ENCODE measurements at places on chromosomes 2 and 18. TPM values are rescaled to one million over a fixed set of nuclear protein-coding genes. Genes with fewer than 3 reads are reported as not detected.

DNA sequence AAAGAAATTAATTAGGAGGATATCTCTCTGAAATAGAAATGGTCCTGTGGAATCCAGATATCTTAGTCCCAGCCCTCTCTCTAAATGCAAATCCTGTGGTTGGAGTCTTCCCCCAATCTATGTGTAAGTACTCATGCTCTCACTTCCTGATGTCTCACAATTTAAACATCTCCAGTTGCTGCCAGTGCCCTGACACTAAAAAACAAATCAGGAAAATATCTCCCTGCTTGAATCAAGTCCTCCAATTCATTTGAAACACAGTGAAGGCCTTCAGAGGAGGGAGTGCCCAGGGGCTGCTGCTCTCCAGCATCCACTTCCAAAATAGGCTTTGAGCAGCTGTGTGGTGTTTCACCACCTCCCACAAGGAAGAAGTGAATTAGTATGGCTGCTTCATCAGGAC, 413.8 kb downstream of the RAD51AP2 start:
- no peaks in the 10 kb centered on the region for H3K4me1 ChIP-seq
- H3K4me3 ChIP-seq: no peak overlapping the region
- H3K36me3 ChIP-seq: no peaks in the 10 kb centered on the region
- H3K27ac ChIP-seq: no peak overlapping the region
- H3K27me3 ChIP-seq: no peaks in the 10 kb centered on the region

DNA sequence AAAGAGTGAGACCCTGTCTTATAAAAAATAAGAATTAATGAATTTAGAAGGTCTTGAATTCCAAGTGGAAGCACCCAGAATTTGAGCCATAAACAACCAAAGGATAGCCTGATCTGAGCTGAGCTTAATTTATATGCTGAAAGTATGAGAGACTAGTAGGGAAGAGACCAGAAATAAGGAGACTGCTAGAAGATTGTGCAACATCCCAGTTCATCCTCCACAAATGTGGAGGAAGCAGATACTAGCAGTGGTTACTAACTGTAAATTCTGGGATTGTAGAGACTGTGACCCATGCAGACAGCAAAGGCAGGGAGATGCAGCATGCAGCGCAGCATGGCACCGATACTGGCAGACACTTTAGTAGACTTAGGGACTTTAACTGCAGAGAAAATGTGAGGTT, 1.5 kb upstream of the SULT1C2 start:
- no peaks in the 10 kb centered on the region for H3K4me1 ChIP-seq
- no peak overlapping the region for H3K4me3 ChIP-seq
- DNase-seq: no peak

- H3K27me3 ChIP-seq: no peaks in the 10 kb centered on the region
- no peak overlapping the region for H3K27ac ChIP-seq
- no peak overlapping the region for H3K4me3 ChIP-seq
These were observed 24.6 kb upstream of the INO80C start for GRCh38 chr18:35522130-35522959.

DNA sequence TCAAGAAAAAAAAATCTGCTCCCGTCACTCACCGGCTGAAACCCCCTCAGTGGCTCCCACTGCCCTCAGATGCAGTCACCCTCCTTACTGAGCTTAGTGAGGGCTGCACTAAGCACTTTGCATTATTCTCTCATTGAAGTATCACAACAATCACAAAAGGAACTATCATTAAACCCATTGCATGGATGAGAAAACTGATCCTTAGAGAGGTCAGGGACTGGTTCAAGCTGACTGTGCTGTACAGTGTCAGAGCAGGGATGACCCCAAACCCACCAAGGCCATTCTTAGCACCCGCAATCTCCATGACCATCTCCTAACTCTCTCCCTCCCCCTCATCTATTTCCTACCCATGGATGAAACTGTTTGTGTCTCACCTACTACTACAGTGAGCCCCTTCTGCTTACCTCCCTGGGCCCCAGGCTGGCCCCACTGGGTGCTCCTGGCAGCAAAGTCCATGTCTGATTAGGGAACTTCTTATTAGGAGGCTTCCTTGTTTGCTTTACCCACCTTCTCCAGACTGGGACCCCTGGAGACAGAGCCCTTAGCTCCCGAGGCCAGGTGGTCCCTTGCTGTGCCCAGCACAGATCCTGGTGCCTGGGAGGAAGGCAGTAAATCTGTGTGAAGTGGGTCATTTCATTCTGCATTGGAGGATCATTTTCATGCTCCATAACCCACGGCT, 139.3 kb upstream of the ID2 start:
- no peaks in the 10 kb centered on the region for H3K36me3 ChIP-seq
- H3K4me1 ChIP-seq: peaks cover 54% of the 10 kb centered on the region
- DNase-seq: no peak
- H3K4me3 ChIP-seq: no peak overlapping the region
- H3K27me3 ChIP-seq: no peaks in the 10 kb centered on the region

- H3K4me3 ChIP-seq: no peak overlapping the region
- DNase-seq: peak; percentile 78
- no peak overlapping the region for H3K27ac ChIP-seq
- H3K36me3 ChIP-seq: no peaks in the 10 kb centered on the region
- no peaks in the 10 kb centered on the region for H3K27me3 ChIP-seq
- H3K4me1 ChIP-seq: no peaks in the 10 kb centered on the region
These were observed 16.4 kb upstream of the HNMT start for GRCh38 chr2:137947728-137948336.

DNA sequence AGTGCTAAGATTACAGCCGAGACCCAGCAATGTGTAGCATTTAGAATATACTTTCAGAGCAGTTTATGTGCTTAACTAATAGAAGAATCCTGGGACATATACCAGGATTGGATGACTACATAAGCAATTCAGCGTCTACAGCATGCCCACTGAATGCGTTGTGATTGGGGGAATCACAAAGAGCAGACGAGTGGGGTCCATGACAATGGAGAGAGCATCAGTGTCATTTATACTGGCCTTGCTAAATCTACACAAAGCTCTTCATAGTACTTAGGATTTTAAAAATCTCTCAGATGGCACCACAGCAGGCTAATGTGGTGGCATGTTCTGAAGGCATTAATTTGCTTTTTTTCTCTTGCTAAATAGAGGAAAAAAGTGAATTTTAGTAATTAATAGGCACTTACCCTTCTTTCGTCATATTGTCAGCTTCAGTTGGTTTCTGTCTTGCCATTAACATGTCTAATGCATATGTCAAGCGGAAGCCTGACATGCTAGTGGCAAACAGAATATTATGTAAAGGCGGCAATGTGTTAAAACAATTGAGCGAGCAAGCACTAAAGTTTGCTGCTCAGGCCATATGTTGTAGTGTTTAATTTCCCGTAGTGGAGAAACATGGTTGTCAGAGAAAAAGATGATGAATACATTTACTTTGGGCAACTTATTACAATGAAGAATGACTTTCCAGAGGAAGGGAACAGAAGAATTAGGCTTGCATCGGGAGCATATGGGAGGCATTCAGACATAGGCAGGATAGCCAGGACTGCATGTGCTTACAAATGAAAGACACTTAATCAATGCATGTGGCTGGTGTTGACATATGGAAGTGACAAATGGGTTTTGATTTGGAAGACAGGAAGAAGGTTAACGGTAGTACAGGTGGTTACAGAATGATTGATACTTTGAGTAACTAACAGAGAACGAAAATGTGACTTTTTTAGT, 145.2 kb downstream of the ICOS start:
- H3K27me3 ChIP-seq: no peaks in the 10 kb centered on the region
- no peak overlapping the region for H3K27ac ChIP-seq
- no peak overlapping the region for H3K4me3 ChIP-seq

DNA sequence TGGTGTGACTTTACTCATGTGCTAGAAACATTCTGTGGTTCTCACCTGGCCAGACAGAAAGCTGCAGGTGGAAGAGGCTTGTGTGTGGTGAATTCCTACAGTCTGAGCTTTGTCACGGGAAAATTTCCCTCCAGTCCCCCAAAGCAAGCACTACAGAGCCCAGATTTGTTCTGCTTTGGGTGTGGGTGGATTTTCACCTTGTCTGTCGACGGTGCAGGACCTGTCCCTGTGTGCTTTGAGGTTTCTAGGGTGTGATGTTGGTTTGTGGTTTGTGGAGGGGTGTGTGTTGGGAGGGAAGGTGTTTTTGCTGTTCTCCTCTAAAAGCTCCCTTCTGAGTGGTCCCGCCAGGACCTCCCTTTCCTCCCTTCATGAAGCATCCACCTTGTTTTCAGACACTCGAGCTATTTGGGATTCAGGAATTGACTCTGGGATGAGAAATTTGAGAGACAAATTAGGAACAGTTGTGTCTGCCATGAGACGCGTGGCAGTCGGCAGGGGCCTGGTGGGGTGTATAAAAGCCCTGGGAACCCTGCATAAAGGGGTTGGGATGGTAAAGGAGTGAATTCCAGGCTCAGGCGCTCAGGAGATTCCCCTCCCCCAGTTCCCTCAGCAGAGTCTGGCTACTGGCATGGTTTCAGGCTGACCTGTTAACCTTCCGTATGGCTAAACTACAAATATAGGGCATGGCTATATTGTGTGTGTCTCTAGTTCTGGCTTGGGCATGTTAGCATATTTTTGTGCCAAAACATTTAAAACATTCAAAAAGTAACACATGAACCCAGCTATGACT, 65.5 kb downstream of the DGKD start:
- H3K4me1 ChIP-seq: peaks cover 39% of the 10 kb centered on the region
- no peaks in the 10 kb centered on the region for H3K27me3 ChIP-seq
- no peaks in the 10 kb centered on the region for H3K36me3 ChIP-seq
- H3K27ac ChIP-seq: peak overlapping the region; percentile 86

DNA sequence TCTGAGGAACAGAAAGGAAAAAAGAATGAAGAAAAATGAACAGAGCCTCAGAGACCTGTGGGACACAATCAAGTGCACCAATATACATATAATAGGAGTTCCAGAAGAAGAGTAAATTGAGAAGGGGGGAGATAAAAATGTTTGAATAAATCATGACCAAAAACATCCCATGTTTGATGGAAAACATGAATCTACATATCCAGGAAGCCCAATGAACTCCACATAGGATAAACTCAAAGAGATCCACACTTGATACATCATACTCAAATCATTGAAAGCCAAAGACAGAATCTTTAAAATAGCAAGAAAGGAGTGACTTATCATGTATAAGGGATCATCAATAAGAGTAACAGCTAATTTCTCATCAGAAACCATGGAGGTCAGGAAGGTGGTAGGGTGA, 80.0 kb downstream of the COA5 start:
- H3K36me3 ChIP-seq: no peaks in the 10 kb centered on the region
- no peaks in the 10 kb centered on the region for H3K4me1 ChIP-seq
- H3K27ac ChIP-seq: no peak overlapping the region
- no peaks in the 10 kb centered on the region for H3K27me3 ChIP-seq
- H3K4me3 ChIP-seq: no peak overlapping the region
- DNase-seq: no peak

DNA sequence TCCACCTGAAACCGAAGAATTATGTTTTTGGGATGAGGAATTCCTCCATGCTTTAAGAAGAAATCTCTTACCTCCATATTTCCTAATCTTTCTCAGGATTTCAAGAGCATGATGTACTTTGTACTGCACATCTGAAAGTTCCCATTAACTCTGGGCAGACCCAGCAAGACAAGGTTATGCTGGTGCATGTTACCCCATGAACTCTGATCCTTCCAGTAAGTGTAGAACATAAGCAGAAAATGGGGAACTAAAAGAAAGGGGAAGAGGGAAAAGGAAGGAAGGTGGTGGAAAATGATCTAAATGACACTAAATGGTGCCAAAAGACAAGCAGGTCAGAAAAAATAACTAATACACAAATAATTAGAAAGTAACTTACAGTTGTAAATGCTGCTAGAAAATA, 50.7 kb downstream of the STRN start:
- no peak overlapping the region for H3K27ac ChIP-seq
- H3K4me3 ChIP-seq: no peak overlapping the region
- no peak for DNase-seq
- no peaks in the 10 kb centered on the region for H3K4me1 ChIP-seq
- H3K27me3 ChIP-seq: no peaks in the 10 kb centered on the region

- H3K27ac ChIP-seq: no peak overlapping the region
- H3K27me3 ChIP-seq: no peaks in the 10 kb centered on the region
- H3K4me3 ChIP-seq: no peak overlapping the region
- peak; percentile 59 for DNase-seq
These were observed 89.7 kb upstream of the MSH2 start for GRCh38 chr2:47313141-47313691.

GRCh38 chr2:234873828-234874173, 78.0 kb upstream of the SH3BP4 start:
- no peak overlapping the region for H3K27ac ChIP-seq
- no peak overlapping the region for H3K4me3 ChIP-seq
- H3K27me3 ChIP-seq: no peaks in the 10 kb centered on the region
- no peaks in the 10 kb centered on the region for H3K36me3 ChIP-seq
- H3K4me1 ChIP-seq: no peaks in the 10 kb centered on the region
- no peak for DNase-seq

DNA sequence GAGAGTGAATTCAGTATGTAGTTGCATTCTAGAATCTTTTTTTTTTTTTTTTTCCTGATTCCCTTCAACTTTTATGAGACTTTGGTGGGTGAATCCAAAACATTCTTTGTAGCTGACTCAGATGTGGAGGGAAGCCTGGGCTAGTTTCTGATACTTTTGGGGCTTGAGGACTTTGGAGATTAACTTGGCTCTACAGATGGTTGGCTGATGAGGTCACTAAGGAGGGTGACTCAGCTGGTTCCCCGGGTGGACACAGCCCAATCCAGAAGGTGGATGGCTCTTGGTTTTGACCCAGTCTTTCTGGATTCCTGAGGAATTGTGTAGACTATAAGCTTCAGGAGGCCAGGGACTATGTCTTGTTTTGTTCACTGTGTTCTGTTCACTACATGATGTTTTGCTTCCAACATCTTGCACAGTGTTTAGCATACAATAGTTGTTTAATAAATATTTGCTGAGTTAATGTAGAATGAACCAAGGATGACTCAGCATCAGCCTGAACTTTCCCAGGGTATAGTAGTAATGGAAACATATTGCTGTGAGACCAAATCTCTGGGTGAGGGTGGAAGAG, 30.5 kb downstream of the LAMA3 start:
- H3K36me3 ChIP-seq: no peaks in the 10 kb centered on the region
- H3K27ac ChIP-seq: no peak overlapping the region
- no peaks in the 10 kb centered on the region for H3K27me3 ChIP-seq
- no peak for DNase-seq
- no peaks in the 10 kb centered on the region for H3K4me1 ChIP-seq

DNA sequence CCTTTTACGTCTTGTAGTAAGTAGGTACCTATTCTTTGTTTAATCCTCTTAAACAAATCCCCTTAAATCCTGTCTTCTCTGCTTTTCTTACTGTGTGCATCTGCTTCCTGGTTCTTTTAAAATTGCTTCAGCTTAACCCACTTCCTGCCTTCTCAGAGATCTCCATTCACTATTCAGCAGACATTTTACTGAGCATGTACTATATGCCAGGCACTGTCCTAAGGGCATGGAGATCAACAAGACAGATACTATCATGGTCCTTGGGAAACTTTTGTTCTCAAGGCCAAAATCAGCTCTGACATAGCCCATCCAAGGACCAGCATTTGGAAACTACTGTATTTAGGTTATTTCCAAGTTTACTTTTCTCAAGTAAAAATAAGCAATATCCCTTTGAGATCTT, 227.5 kb downstream of the TPGS2 start:
- no peak overlapping the region for H3K4me3 ChIP-seq
- no peaks in the 10 kb centered on the region for H3K4me1 ChIP-seq
- no peaks in the 10 kb centered on the region for H3K27me3 ChIP-seq
- H3K36me3 ChIP-seq: no peaks in the 10 kb centered on the region

The RNPEPL1 gene
- total RNA-seq: 264 TPM

The KYNU gene
- 14.5 TPM for total RNA-seq

The ACADL gene
- total RNA-seq: 41.8 TPM

The PLCL1 gene
- total RNA-seq: 17.0 TPM

The IL1A gene
- 4.7 TPM for total RNA-seq

The SERPINB2 gene
- not detected for total RNA-seq

The ALPG gene
- 1.7 TPM for total RNA-seq

The ESPNL gene
- total RNA-seq: not detected

The VWA3B gene
- total RNA-seq: 5.2 TPM
